ENCODE measurements at places on chromosomes 11 and 22.

GRCh38 chr22:29716814-29717545, 2.8 kb upstream of the CABP7 start:
- DNase-seq: peak; percentile 24

DNA sequence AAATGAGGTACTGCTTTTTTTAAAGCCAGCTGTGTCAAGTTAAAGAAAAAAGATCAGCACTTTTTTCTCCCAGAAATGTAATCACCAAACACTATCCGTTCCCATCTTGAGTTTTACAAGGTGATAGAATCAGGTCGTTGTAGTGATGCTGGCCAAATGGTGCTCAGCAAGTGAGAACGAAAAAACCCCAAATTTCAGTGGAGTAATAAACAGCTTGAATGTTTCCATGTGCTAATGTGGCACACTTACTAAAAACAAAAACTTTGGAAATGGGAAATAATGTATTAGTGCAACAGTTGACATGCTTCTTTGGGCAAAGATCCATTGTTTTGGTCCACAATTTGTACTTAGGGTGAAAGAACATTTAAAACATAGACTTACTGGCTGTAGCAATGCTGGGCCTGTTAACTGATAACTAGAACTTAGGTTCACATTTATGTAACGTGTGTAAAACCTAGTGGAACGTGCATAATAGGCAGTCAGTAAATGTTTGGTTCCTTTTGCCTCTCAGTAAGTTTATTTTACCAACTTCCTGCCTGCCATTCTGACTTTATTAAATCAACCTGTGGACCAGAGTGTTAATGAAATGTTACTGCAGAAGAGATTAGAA, 15.4 kb upstream of the GDPD4 start:
- DNase-seq: no peak

GRCh38 chr22:25084405-25085107, 115.1 kb upstream of the CRYBB3 start:
- DNase-seq: no peak

DNA sequence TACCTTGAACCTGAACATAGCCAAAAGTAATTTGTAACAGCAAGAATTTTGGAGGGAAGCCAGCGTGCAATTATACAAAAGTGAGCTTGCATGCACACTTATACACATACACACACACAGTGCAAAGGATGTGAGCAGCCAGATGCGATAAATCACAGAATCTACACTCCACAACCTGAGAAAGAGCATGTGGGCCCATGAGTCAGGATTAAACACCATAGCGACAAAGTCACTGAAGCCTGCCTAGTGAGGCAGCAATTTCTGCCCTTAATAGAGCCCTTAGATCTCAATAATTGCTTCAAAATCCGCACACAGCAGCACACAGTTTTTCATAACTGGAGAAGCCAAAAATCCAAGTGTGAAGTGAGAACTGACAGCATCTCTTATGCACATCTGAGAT, 42.6 kb upstream of the TEAD1 start:
- no peak for DNase-seq

- no peak for DNase-seq
Measured at GRCh38 chr11:108592591-108593213, 866 bp downstream of the EXPH5 start.

DNA sequence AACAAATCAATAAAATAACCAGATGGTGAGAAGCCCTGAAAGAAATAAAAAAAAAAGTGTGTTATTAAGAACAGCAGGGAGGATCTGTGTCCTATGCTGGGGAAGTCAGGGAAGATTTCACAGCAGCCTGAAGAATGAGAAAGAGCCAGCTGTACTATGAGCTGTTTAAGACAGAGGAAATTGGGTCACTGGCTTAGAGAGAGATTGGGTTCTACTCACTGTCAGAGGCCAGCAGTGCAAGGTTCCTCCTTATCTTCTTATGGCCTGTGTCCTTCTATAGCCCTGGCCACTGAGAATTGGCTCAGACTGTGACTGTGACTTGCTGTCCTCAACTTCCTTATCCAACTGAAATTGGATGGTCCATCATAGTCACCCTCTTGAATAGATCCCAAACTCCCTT, 54.8 kb upstream of the FDX1 start:
- no peak for DNase-seq

Measured in GOT3 (cell line).